ENCODE measurements at places on chromosomes 12 and 14.

GRCh38 chr12:50928392-50928791 lies 24.0 kb upstream of the HIGD1C start:
- no peak for DNase-seq

GRCh38 chr12:13864081-13864673 lies 117.2 kb downstream of the GRIN2B start:
- DNase-seq = peak; percentile 27

- DNase-seq = peak; percentile 4
Measured at GRCh38 chr12:101698800-101699347, 1.4 kb downstream of the CHPT1 start.

GRCh38 chr12:32159925-32160324 lies 53.3 kb downstream of the BICD1 start:
- DNase-seq = no peak

GRCh38 chr12:115868624-115869023 lies 408.9 kb downstream of the MED13L start:
- no peak for DNase-seq

DNA sequence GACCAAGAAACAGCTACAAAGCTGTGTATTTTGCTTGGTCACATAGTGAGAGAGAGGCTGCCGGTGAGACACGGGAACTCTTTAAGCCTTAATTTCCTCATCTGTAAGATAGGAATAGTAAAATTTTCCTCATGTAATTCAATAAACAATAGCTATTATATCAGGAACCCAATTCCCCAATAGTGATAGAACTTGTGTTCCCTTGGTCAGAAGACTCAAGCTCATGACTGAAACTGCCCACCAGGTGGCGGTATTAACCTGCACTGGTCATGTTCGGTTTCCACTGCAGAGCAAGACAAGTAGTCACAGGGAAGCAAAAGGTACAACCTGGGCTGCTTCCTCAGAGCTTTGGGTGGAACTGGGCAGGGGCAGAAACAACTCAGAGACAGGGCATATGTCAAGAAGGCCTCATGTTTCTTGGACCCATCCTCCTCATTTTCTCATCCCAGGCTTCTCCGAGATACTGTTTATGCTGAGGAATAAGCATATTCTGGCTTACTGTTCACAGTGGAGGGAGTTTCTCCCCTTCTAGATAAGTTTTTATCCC lies 4.2 kb upstream of the AJUBA start:
- peak; percentile 84 for DNase-seq

Data from skin of body (tissue), 3 donors.